ENCODE measurements at places on chromosomes 6 and 20.

- DNase-seq: peak; percentile 12
These were observed 182.3 kb downstream of the MTFR2 start for GRCh38 chr6:136067731-136068341.

GRCh38 chr6:69980624-69981023 lies 114.3 kb downstream of the COL19A1 start:
- DNase-seq: no peak

GRCh38 chr20:49415005-49415667 lies 67.3 kb downstream of the KCNB1 start:
- DNase-seq: no peak

DNA sequence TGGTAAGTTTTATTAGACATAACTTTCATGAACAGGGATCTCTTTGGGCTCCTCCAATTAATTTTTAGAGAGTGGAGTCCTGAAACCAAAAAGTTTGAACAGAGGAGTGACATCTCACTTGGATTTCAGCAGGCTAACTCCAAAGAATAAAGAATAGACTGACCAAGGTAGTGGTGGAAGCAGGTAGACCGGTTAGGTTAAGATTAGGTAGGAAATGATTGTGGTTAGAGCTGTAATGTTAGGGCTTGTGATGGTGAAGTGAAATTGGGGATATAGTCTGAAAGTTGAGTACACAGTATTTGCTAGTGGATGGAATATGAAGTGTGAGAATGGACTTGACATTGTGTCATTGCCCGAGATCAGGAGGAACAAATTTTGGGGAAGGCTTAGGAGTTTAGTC lies 27.8 kb downstream of the QKI start:
- DNase-seq: no peak

GRCh38 chr6:33974471-33974870 lies 170.7 kb upstream of the MLN start:
- no peak for DNase-seq

DNA sequence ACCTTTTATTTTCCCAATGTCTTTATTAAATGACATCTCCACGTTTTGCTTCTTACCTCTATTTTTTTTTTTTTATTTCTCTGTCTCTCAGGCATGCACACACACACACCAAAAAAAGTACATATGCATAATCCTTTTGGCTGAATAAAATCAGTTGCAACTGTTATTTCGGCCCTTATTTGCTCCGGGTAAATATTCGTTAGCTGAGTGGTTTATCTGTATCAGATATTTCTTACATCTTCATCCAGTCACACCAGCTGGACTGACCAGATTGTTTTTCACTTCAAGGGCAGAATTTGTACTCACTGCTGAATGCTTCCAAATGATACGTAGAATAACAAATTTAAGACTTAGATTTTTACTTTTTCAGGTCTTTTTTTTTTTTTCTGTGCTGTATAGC lies 45.5 kb downstream of the PTPN1 start:
- DNase-seq: no peak

GRCh38 chr6:96576221-96576620 lies 13.3 kb downstream of the FHL5 start:
- no peak for DNase-seq

GRCh38 chr6:47621838-47622449 lies 76.4 kb upstream of the ADGRF4 start:
- no peak for DNase-seq

DNA sequence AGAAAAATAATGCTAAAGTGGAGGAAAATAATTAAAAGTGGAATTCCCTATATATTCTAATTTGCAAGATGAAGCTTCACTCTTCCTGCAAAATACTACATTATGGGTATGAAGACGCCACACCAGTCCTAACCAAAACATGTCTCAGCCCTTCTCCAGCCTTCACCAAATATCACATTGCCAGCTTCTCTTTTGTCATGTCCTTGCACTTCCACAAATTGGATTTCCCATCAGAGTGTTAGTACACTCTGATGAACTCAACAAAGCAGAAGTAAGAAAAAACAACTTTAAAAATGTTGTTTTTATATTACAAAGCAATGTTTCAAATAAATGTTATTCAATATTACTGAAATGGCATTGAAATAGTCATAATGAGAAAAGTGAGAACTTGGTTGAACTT lies 62.4 kb upstream of the RNF146 start:
- no peak for DNase-seq

GRCh38 chr6:43767553-43768505 lies 2.2 kb upstream of the VEGFA start:
- DNase-seq: no peak

GRCh38 chr6:139973669-139974344 lies 599.4 kb upstream of the CITED2 start:
- peak; percentile 69 for DNase-seq

DNA sequence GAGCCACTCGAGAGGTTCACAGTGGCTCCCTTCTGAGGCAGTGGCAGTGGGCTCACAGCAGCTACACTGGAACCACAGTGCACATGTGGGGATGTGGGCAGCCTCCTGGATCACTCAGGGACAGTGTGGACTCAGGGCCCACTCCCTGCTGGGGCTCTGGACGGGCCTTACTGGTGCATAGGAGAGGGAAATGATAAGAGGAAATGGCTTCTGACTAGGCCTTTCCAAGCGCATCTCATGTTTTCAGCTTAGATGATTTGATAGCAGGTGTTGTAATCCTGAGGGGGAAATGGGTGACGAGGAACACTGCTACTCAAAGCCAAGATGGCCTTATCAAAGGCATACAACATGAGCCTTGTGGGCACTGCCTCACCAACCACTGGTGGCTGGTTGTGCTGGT lies 44.0 kb downstream of the PANK2 start:
- no peak for DNase-seq

DNA sequence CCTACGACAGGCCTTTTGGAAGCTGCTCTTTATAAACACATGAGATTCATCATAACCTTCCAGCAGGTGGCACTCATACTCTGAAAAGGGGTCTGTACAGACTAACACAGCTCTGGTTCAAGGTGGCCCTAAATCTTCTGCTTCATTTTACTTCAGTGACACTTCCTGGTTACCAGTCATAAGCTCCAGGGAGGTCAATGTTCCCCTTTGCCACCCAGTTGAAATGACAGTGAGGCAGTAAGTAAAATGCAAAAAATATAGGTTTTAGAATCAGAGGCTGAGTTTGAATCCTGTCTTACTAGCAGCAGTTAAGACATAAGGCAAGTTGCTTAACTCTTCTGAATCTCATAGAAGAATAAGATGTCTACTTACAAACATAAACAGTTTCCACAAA lies 132.8 kb downstream of the CDK19 start:
- peak; percentile 60 for DNase-seq

DNA sequence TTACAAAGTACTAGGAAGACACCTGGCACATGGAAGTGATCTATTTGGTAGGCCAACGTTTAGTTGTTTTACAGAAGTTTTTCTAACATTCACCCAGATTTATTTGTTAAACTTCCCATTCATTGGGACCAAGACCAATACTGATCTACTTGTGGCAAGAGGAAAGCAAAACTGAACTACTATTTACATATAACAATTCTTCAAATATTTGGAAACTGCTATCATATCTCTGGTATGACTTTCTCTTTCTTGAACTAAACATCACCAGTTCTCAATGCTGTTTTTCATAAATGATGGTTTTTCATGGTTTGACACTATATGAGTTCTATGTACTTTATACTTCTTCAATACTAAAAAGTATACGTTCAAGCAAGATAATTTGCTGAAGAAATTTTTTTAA lies 189.2 kb downstream of the ASCC3 start:
- DNase-seq: no peak

GRCh38 chr20:20498076-20498861 lies 130.4 kb downstream of the INSM1 start:
- no peak for DNase-seq

DNA sequence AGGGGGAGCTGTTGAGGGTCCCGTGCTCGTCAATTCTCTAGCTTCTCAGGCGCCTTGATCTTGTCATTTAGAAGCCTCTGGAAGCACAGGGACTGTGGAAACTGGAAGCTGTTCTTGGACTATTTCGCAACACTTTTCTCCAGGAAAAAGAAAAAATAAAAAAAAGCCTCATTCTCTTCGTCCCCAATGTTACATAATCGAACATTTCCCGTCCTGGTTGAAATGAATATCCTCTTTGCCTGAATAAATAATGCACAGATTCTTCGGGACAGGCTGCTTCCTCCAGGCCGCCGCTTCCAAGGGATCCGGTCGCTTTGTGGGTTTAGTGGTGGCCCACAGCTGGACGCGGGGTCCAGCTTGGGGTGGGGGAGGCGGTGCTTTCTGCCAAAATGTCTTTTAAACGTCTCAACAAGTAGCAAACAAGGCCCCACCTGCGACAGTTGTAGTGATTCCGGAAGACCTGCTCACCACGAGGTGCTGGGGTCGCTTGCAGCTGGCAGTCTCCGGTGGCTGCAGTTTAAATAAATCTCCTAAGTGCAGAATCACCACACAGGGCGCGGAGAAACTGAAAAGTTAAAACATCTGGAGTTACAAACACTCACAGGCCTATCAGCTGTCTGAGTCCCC lies 125.9 kb upstream of the ESR1 start:
- no peak for DNase-seq

All from H4 (cell line).